ENCODE measurements at places on chromosomes 11 and 22.

- DNase-seq = peak; percentile 7
Measured at GRCh38 chr11:31870609-31871309, 59.6 kb upstream of the PAX6 start.

GRCh38 chr11:19966441-19966840, 193.8 kb downstream of the DBX1 start:
- DNase-seq = no peak

GRCh38 chr11:59302991-59303390, 55.7 kb upstream of the OR5AN1 start:
- DNase-seq = no peak

- no peak for DNase-seq
Measured at GRCh38 chr22:49735411-49735900, 92.2 kb downstream of the BRD1 start.

DNA sequence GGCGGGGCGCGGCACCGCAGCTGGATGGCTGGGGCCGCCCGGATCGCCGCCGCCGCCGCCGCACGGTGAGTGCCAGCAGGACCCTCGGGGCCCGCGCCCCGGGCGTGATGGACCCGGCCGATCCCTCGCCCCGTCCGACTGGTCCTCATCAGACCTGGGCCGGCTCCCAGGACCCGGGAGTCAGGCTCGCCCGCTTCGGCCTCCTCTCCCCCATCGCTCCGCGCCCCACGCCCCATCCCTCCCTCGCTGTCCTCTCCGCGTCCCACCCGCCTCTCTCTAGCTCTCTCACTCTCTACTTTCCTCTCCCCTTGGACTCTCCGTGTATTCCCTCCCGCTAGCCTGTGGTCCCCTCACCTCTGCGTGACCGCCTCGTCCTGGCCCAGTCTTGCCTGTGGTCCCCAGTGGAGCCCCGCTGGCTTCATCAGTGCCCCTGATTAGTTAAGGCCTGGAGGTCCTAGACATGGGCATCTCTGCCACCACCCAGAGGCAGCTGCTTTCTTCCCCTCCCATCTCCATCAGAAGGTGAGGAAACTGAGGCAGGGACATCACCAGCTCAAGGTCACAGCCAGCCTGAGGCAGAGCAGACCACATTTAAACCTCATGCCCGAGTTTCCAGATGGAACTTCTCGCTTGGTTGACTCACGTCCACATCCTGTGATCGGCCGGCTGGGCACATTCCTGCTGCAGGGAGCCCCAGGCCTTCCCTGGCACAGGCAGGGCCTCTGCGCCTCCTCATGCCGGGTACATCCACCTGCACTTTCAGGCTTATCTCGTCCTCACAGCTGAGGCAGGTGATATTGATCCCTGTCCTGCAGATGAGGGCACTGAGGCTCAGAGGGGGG, 429 bp downstream of the SLC39A13 start:
- DNase-seq = no peak

- no peak for DNase-seq
Measured at GRCh38 chr11:74680035-74680671, 51.1 kb downstream of the CHRDL2 start.

GRCh38 chr22:27381960-27382742, 419.4 kb downstream of the MN1 start:
- DNase-seq = no peak

DNA sequence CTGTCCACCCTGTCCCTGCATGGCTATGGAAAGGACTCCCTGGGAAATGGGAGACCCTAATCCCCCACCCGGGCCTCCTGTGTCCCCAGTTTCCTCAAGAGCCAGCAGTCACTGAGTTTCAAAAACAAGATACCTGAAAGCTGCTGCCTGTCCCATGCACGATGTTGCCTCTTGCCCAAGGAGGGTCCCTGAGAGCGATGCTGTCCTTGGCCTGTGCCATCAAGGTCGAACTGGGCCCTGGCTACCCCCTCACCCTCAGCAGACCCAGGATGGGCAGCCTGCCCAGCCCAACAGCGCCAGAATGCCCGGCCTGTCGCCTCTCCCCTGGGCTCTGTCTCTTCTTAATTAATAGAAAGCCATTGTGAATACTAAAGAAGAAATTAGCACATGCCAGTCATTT, 104.5 kb upstream of the LMO1 start:
- DNase-seq = no peak

- DNase-seq = no peak
Measured at GRCh38 chr11:115238086-115238485, 266.1 kb downstream of the CADM1 start.

- peak; percentile 28 for DNase-seq
Measured at GRCh38 chr11:70399681-70400112, 1.4 kb downstream of the CTTN start.

GRCh38 chr11:46102843-46103242, 18.4 kb downstream of the PHF21A start:
- no peak for DNase-seq

DNA sequence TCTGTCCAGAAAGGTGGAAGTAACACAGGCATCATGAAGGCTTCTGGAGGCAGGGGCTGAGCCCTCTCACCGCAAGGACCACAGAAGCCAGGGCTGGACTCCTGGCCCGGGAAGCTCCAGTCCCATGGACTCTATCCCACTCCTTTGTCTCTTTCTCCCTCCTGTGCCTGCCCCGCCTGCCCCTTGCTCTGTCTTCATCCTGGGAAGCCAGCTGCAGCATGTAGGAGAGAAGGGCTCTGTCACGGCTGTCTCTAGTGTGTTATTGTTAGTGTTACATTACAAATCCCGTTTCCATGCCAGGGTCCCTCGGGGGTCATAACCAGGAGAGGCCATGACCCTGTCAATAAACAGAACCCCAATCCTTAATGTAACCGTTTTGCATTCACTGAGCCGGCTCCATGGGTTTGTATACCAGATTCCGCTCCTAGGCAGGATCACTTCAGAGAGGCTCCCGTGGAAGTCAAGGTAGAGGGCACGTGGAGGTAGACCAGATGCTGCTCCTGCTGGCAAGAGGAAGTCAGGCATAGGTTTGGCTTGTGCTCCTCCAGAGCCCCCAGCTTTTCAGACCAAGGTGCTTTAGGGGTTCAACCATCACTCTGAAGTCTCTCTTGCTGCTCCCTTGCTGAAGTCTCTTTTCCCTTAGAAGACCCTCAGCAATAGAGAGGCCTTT, 293.2 kb downstream of the ETS1 start:
- DNase-seq = no peak

GRCh38 chr22:35172442-35172841, 84.9 kb upstream of the HMGXB4 start:
- no peak for DNase-seq

DNA sequence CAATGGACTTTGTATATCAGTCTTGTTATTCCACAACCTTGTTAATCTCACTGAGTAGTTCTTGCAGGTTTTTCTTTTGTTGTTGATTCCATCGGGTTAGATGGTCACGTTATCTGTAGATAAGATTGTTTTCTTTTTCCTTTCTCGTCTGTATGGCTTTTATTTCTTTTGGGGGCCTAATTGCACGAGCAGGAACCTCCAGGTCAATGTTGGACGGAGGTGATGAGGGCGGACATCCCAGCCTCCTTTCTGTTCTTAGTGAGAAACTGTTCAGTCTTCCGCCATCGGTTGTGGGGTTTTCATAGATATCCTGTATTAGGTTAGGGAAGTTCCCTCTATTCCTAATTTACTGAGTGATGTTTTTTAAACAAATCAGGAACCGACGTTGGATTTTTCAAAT, 4.8 kb upstream of the PRR33 start:
- DNase-seq = no peak

- no peak for DNase-seq
Measured at GRCh38 chr22:46504584-46504983, 32.8 kb downstream of the CELSR1 start.

GRCh38 chr11:108483163-108483562, 15.0 kb downstream of the POGLUT3 start:
- no peak for DNase-seq

- no peak for DNase-seq
Measured at GRCh38 chr11:111135778-111136570, 109.6 kb upstream of the POU2AF2 start.

- DNase-seq = no peak
Measured at GRCh38 chr22:30457981-30458380, 13.8 kb downstream of the SEC14L3 start.

GRCh38 chr11:3148990-3149851, 15.9 kb downstream of the OSBPL5 start:
- DNase-seq = no peak

DNA sequence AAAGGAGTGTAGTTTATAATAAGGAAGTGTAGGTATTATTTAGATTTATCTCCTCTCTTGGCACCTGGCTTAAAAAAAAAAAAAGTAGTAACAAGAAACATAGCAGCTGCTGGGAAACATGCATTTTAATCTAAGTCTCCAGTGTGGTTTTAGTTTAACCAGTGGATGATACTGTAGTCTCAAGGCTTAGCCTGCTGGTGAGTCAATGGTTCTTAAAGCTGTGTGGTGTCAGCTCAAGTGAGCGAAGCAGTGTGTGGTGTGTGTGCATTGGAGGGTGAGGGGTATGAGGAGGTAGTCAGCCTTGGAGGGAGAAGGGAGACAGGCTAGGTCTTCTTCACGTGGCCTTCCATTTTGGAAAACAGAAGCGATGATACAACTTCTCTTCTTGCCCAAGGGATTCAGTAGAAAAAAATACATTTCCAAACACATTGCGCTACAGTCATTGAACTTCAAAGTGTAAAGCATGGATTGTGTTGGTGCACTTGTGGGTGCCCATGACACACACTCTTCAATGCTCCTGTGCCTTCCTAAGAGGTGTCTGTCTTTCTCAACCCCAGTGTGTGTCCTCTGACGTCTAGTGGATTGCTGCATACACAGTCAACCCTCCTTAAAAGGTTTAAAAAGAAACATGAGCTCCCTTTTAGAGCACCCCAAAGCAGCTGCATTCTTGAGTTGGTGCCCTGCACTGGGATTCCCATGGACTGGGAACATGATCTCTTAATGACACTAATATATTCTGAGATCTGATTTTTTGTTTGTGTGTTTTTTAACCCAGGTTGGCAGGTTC, 40.1 kb downstream of the ZBTB16 start:
- no peak for DNase-seq

DNA sequence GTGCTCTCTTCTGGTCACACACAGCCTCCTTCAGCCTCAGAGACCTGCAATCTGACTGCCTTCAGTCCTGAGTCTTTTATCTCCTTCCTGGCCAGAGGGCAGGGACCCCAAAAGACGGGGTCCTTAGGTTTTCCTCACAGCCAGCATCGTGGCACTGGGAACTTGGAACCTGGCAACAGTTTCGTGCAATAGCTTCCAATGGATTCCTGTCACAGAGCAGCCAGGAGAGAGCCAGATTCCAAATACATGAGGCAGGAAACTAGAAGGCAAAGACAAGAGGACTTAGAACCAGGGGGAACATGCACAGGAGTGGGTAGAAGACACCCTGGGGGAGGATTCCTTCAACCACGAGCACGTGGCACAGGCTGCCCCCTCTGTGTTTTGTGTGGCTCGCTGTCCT, 48.6 kb downstream of the C11orf91 start:
- no peak for DNase-seq

- no peak for DNase-seq
Measured at GRCh38 chr11:47856186-47856585, 8.0 kb upstream of the NUP160 start.

- no peak for DNase-seq
Measured at GRCh38 chr11:65262776-65263175, 1.0 kb downstream of the POLA2 start.

GRCh38 chr11:65814131-65814985, 19.4 kb upstream of the SNX32 start:
- DNase-seq = no peak

DNA sequence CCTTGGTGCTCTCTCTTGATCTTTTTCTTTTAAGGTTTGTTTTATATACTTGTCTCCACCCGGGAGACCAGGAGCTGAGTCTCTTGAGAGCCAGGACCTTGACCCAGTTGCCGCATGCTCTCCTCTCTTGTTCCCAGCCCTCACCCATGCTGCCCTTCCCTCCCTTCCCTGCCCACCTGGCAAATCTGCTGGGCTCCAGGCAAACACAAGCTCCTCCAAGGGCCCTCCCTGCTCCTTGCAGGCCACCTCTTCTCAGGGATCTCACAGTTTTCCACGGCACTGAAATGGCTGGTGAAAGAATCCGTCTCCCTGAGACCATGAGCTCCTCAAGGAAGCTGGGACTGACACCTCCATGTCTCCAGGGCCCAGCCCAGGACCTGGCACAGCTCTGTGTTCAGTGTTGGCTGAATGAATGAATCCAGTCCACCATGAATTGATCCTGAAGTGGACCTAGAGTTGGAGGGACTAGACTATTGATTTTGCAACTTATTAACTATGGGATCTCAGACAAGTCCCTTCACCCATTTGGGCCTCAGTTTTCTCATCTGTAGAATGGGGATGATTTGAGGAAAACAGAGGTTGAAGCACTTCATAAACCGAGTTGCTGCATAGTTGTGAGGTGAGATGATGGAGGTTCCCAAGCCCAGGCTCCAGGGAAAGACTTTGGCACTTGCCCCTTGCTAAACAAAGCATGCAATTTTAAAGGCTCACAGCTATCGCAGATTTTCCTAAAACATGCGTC, 25.1 kb upstream of the FBLN1 start:
- no peak for DNase-seq

DNA sequence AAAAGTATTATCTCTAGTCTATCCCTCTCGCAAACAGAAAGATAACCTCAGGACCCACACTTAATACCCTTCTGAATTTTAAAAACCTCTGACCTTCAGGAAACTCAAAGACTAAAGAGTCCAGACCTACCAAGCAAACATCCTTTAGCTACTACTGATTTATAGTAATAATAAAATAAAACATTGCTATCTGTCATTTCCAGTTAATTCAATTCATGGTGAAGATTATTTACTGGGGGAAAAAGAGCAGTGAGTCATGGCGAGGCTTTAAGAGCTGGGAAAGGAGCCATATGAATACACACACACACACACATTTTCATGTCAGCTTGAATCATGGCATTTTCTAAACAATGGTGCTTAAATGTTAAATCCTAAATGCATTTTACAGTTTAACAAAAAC, 87.1 kb downstream of the FAM76B start:
- DNase-seq = no peak

- DNase-seq = peak; percentile 39
Measured at GRCh38 chr22:17569971-17570511, 6.7 kb downstream of the SLC25A18 start.

GRCh38 chr11:68798221-68798813, 43.4 kb downstream of the CPT1A start:
- DNase-seq = no peak

- no peak for DNase-seq
Measured at GRCh38 chr22:30903876-30904460, 64.6 kb downstream of the MORC2 start.

- no peak for DNase-seq
Measured at GRCh38 chr11:107916671-107917241, 11.5 kb upstream of the RAB39A start.
